ENCODE measurements at places on chromosomes 7 and 10.

GRCh38 chr10:3774814-3775695 is 10.0 kb downstream of the KLF6 start:
- DNase-seq = peak; percentile 75

- DNase-seq = peak; percentile 42
Measured at GRCh38 chr10:58064714-58065528, 202.8 kb downstream of the IPMK start.

DNA sequence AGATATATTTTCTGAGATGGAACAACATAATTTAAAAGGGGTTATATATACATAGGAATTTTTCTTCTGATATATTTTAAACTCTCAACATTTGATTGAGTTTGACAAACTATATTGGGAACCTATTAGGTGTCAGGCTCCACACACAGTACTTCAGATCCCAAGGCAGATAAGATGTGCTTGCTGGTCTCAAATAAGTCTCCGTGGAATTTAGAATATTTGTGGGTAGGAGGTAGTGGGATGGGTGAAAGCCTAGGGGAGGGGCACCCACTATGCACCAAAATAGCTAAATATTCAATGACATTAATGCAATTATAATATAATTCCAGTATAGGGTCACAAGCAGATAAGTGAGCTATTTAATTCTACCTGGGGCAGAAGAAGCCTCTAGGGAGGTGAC is 81.5 kb downstream of the ARL4A start:
- DNase-seq = no peak

DNA sequence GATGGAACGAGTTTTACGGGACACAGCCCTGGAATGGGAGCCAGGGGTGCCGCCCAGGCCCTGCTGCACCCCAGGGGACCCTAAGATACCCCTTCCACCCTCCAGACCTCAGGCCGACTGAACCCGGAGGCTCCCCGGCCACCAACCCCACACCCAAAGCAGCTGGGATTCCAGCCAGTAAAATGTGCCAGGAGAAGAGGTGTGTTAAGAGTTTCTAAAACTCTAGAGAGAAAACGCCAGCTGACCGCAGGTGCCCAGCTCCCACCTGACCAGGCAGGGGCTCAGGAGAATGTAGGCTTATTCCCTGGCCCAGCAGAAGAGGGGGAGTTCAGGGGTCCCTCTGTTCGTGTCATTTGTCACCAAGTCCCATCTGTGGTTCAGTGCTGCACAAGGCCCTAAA is 17.5 kb downstream of the NUDT1 start:
- no peak for DNase-seq

DNA sequence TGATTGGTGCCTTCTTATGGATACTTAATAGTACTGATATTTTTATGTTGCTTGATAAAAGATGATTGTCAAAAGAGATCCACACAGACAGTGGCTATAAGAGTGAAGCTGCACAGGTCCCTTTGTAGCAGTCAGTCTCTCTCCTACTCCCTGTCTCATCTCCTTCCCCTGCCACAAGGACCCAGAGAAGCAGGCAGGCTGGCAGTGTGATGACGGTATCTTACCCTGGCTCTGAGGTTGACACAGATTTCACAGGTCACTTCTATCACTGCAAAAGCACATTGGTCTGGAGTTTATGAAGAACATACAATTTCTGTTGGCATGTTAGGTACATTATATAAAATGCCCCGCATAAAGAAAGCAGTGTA is 64.4 kb upstream of the AHR start:
- DNase-seq = no peak

DNA sequence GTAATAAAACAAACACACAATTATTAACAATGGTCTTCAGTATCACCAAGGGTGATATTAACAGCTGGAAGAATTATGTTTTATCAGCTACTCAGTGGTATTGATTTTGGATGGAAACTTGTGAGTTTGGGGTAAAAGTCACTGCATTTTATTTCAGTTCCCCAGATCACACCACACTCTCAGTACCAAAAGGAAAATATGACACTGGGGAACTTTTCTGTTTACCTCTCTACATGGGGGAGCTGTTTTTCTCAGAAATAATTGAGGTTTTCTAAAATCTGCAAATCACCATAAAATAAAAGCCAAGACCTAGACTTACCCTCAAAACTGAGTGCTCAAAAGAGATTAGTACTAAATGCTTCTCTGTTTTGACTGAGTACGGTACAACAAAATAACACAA is 98.6 kb upstream of the FEZF1 start:
- DNase-seq = no peak

DNA sequence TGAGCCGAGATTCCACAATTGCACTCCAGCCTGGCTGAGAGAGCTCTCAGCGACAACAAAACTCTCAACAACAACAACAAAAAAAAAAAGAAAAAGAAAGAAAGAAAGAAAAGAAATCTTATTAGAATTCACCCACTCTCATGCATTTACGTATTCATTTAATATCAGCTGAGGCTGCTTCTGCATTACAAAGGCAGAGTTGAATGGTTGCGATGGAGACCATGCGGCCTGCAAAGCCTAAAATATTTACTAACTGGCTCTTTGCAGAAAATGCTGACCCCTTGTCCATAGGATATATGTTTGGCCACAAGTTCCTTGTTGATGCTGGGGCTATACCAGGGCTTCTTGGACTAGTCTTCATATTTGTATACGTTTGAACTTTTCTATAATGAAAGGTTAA is 109.4 kb downstream of the SPDYE5 start:
- no peak for DNase-seq

DNA sequence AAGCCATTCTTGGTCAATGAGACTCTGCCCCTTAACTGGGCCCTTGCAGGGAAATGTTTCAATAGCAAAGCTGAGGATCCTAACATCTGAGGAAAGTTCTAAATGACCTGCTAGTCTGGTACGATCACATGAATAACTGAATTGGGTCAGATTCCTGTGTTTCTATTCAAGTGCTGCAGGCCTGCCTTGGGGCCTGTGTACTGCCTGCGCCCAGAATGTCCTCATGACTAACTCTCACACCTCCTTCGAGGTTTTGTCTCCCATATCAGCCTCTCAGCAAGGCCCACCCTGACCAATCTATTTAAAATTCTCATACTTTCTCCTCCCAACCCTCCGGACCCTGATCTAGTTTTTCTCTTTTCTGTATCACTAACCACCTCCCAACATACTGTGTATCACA is 4.4 kb downstream of the JAZF1 start:
- DNase-seq = no peak

DNA sequence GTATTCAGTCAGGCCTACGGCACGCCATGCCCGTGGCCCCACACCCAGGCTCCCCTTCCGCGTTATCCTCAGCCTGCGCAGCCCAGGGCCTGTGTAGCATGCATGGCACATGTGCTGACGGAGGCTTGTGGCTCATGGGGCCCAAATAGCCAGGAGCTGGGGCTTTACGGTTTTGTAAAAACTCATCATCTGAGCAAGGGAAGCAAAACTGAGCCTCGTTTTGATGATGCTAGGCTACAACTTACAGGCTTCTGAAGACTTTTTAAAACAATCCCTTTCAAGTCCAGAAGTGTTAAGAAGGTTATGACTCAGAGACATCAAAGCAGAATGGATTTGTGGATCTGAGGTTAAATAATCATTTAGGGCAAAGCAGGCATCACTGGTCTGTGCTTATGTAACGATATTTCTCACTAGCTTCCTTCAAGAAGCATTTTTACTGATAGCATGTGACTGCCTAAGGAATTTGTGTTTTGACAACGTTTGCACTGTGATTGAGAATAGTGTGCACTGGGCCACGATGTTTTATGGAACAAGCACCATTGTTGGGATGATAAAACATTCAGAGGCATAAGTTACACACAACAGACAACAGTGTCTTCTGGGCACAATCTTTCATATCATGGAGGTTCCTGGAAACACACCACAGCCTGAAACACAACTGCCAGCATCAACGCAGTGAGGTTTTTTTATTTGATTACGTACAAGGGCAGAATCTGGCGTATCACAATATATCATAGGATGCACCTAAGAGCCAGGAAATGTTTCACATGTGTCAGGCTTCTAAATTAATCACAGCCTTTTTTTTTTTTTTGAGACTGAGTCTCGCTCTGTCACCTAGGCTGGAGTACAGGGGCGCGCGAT is 274.3 kb downstream of the CCDC3 start:
- no peak for DNase-seq

- peak; percentile 59 for DNase-seq
Measured at GRCh38 chr7:78852951-78853350, 600.5 kb downstream of the MAGI2 start.

GRCh38 chr7:24974026-24974832 is 5.7 kb downstream of the OSBPL3 start:
- DNase-seq = no peak

- DNase-seq = no peak
Measured at GRCh38 chr10:97025613-97026242, 160.0 kb downstream of the SLIT1 start.

DNA sequence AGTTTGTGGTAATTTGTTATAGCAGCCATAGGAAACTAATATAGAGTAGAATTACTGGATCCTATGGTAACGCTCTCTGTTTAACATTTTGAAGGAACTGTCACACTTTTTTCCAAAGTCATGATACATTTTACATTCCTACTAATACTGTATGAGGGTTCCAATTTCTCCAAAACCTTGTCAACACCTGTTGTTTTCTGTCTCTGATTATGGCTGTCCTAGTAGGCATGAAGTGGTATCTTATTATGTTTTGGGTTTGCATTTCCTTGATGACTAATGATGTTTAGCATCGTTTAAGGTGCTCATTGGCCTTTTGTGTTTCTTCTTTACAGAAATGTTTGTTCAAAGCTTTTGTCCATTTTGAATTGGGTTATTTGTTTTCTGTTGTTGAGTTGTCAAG is 69.6 kb downstream of the VPS50 start:
- no peak for DNase-seq
